ENCODE measurements at places on chromosomes 2 and 18.

DNA sequence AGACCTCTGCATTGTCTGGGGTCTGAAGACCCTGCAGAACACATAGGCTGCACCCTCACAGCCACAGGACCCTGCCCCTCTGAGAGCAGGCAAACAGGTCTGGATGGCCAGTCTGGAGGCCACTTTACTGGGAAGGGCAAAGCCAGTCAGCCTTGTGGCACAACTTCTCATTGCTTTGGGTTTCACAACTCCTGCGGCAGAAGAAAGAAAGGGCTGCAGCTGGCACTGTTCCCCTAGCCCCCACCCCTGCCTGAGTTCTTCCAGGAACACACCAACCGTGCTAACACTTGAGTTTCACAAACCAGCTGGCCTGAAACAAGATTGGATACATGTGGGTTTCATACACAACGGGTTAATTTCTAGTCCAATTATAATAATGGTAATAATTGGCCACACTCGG lies 276.5 kb upstream of the MGAT5 start:
- peak; percentile 11 for DNase-seq

DNA sequence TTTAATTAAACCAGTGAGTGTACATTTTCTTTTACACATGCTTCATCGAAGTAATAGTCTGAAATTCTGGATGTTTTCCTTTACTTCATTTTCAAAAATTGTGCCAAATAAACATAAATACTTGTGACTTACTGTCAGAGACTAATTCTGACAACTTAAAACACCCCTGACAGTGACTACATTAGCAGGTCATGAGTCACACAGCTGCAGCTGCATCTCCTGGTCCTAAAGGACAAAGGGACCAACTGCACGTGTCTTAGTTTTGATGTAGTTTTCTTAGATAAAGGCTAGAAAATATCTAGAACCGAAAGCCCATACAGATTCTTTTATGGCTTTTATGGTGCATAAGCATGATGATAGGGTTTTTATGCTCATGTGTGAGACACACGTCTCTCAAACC lies 29.6 kb upstream of the DSC3 start:
- DNase-seq = no peak

- no peak for DNase-seq
Observed at GRCh38 chr2:26384597-26384996, 17.1 kb upstream of the DRC1 start.

DNA sequence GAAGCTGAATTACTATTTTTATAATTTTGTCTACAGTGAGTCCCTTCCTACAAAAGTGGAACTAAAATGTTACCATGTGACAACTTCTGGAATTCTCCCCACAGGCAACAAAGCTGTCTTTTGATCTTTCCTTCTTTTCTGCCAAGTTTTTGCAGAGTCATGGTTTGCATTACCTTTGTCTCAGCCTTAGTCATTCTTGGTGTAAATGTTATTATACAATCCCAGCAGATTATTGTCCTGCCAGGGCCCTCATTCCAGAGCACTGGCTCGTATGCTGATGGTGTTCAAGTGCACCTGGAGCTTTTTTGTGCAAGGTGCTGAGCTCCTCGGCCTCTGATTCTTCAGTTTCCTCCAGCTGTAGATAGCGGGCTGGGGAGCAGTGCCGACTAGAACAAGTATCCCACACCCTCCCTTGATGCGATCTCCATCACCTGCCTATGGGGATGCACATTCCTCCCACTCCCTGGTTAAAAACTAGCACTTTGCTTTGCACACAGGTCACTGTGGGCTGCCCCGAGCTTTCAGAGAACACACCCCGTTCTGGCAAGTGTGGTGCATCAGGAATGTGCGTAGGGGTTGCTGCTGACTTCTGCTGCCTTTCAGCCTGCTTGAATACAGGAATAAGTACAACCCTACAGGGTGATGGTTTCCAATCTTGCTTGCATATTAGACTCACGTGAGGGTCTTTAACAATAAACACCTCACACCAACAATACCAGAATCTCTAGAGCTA lies 263.6 kb downstream of the RNF144A start:
- no peak for DNase-seq

GRCh38 chr18:39448942-39449341 lies 1883.3 kb upstream of the CELF4 start:
- no peak for DNase-seq

DNA sequence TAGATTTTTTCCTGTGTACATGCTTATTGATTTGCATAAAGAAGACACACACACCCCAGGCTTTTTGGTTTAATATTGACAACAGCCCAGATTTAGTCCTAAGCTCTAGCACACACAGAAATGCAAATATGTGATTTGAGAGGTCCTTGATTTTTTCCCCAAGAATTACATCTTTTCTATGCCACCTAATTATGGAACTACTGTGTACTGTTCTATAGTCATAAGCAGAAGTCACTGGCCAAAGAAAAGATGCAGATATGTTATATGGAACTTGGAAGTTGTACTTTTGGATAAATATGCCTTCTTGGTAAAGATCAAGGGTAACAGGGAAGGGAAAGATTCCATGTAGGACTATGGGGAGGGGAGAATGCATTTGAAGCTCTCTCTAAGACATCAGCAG lies 105.6 kb downstream of the SETBP1 start:
- DNase-seq = no peak

DNA sequence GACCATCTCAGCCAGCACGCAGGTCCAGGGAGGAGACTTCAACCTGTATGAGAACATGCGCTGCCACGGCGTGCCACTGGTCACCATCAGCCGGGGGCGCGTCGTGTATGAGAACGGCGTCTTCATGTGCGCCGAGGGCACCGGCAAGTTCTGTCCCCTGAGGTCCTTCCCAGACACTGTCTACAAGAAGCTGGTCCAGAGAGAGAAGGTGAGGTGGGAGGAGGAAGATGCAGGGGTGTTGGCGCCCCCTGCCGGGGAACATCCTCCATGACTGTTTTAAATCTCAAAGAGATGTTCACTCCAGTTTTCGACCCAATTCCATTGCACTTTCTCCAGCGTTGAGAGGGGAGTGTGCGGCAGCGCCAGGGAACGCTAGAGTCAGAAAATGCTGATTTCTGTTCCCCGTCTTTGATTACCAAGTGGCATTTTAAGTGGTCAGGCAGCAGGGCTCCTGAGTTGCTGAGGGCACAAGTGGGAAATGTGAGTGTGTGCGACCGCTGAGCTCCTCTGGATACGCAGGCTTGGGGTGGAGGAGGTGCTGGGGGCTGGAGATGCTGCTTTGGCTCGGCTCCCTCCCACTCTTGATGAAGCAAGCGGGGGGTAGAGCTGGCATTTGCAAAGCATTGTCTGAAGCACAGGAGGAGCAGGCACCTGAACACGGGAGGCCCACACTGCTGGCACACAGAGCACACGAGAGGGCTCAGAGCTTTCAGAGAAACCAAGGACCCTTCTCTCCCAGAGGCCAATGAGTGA lies 27.7 kb upstream of the MAPRE3 start:
- DNase-seq = peak; percentile 65

GRCh38 chr2:29281916-29282247 lies 166.7 kb downstream of the CLIP4 start:
- DNase-seq = no peak

GRCh38 chr2:144237108-144237507 lies 282.8 kb downstream of the ZEB2 start:
- no peak for DNase-seq

GRCh38 chr2:42879913-42880737 lies 87.7 kb upstream of the HAAO start:
- DNase-seq = no peak

GRCh38 chr2:237702441-237703391 lies 75.3 kb downstream of the LRRFIP1 start:
- no peak for DNase-seq

All from NCI-H524 (cell line).